ENCODE measurements at places on chromosomes 12 and 14.

- DNase-seq, result no peak
Observed at GRCh38 chr14:73091044-73091443, 32.7 kb downstream of the RBM25 start.

DNA sequence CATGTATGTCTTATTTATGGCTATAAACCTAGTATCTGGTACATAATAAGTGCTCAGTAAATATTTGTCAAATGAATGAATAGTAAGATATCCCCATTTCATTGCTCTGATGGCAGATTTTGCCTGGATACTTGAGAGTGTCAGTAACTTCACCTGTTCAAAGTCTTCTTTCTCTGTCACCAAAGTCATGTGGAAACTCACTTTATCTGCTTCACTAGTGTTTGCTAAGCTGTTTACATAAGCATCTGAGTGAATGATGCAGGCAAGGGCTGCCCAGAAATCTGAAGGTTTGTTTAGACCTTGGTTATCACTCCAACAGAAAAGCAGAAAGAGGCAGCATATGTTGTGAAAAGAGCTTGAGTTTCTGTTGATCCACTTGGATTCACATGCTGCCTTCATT is 4.3 kb downstream of the OR4E1 start:
- no peak for DNase-seq

DNA sequence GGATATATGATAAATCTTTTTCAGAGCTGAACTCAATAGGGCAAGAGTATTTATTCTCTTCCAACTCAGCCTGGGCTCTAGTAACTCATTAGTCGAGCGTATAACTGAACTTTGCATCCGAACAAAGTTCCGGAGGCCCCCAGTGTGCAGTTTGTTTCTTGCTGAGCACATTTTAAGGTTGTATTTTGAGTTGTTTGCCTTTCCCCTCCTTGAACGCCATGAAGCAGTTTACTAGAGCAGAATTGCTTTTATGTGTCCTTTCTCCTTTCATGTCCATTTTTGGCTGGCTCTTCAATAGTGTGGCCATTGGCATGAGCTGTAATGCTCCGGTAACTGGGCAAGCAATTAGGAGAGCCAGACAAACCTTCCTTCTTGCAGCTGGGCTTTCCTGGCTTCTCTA is 105.3 kb downstream of the WIF1 start:
- no peak for DNase-seq

DNA sequence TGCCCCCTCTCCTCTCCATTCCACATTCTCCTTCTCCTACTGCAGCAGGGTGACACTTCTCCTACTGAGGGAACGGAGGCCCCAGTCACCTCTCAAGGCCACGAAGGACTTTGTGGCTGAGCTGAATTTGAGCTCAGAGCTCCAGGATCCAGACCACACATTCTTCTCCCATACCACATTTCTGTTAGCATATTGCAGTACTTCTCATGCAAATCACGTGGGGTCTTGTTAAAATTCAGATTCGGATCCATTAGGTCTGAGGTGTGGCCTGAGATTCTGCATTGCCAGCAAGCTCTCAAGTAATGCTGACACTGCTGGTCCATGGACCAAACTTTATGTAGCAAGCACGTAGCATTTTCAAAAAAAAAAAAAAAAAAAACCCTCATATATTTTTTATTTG is 9.6 kb upstream of the IFI27L2 start:
- no peak for DNase-seq

DNA sequence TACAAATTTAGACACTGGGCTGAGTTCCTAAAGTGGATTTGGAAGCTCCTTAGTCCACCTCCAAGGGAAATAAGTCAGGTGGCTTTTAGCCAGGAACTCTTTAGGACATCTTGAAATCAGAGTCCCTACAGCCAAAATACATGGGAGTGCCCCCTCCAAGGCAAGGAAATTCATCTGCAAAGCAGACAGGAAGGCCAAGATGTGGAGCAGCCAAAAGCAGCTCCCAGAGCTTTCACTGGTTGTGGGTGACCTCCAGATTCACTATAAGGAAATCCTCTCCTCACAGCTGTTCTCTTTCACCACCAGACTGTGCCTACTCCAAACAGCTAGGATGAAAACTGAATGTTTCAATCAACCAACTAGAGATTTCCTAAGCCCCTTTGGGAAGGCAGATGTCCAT is 6.6 kb downstream of the TTC9 start:
- no peak for DNase-seq

- no peak for DNase-seq
Observed at GRCh38 chr14:105501504-105502291, 10.7 kb downstream of the TEDC1 start.
